Left lobe of liver (tissue), 2 donors: ENCODE measurements at places on chromosomes 3 and 15.

GRCh38 chr15:80267658-80268057 lies 15.6 kb upstream of the CTXND1 start:
- DNase-seq: no peak

- no peak for DNase-seq
Measured at GRCh38 chr3:105622169-105622568, 246.6 kb downstream of the CBLB start.

GRCh38 chr3:149688122-149688757 lies 30.4 kb upstream of the WWTR1 start:
- DNase-seq: no peak

DNA sequence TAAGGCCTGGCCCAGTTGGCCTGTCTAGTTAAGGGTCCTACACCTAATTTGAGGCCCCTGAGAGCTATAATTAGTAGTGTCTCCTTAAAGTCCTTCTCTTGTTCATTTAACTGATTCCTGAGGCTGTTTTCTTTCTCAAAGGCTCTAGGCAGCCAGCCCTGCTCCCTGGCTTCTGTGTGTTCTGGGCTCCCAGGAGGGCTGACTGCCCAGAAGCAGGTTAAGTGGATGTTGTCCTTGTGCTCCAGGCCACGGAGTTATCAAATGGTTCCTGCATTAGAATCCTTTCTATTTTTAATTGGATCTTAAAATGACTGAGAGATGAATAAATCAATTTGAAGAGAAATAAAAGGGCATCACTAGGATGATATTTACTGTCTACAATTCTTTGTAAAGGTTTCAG lies 140.0 kb downstream of the SNRK start:
- DNase-seq: no peak

DNA sequence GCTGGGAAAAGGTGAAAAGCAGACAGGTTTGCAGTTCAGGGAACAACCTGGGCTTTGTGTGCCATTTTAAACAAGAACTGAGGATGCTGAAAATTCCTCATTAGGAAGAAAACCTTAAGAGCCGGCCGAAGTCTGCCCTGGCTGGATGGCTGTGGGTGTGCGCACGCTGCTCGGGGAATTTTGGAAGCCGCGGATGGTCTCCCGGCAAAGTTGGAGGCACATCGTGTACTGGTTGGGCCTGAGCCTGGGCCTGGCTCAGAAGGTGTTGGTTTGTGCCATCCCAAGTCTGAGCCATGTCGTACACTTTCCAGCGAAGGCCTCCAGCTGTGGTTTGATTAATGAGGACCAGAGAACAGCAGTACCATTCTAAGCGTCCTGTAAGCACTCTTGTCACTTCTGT lies 188.2 kb downstream of the ATP10A start:
- DNase-seq: no peak

- no peak for DNase-seq
Measured at GRCh38 chr3:126928921-126929474, 53.9 kb upstream of the PLXNA1 start.

DNA sequence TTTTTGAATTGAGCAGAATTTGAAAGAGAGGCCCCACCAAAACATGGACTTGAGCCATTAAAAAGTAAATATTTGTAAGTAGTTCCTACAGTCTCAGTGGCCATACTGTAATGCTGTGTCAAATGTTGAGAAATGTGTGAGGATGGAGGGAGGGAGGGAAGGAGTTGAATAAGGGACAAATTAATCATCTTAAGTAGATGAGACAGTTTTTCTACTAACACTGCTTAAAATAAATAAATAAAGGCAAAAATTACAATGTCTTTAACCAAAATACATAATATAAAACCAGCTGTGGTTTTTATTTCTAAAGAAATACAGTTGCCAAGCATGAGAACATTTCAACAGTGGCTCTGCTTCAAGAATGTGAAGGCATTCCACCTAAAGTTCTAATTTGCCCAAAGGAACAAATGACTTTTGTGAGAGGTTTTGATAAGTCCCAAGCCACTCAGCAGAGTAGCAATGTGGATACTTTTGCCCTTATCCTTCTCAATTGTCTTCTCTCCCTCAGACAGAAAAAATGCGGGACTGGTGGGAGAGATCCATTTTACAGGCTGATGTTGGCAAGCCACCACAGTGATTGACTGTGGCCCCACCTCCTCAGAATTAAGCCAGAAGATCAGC lies 427.0 kb upstream of the RARB start:
- DNase-seq: no peak

DNA sequence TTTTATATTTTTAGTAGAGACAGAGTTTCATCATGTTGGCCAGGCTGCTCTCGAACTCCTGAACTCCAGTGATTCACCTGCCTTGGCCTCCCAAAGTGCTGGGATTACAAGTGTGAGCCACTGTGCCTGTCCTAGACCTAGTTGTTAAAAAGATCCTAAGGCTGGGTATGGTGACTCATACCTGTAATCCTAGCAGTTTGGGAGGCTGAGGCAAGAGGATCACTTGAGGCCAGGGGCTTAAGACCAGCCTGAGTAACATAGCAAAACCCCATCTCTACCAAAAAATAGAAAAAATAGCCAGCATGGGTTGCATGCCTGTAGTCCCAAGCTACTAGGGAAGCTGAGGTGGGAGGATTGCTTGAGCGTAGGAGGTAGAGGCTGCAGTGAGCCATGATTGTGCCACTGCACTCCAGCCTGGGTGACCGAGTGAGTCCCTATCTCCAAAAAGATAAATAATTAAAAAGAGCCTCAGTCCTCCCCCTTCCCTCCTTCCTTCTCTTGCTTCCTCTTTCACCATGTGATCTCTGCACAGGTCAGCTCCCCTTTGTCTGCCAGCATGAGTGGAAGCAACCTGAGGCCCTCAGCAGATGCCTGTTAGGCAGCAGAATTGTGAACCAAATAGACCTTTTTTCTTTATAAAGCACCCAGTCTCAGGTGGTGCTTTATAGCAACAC lies 9.8 kb upstream of the FNDC3B start:
- no peak for DNase-seq

DNA sequence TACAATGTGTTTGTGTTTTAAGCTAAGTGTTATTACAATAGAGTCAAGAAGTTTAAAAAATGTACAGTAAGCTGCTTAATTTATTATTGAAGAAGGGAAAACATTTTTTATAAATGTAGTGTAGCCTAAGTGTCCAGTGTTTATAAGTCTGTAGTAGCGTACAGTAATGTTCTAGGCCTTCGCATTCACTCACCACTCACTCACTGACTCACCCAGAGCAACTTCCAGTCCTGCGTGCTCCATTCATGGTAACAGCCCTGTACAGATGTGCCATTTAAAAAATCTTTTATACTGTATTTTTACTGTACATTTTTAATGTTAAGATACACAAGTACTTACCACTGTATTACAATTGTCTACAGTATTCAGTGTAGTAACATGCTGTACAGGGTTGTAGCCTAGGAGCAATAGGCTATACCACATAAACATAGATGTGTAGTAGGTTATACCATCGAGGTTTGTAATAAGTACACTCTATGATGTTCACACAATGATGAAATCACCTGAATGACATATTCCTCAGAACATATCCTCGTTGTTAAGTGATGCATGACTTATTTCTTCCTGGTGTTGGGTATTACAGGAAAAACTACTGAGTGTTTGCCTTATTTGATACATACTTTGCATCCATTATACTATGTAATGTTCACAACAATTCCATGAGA lies 156.6 kb upstream of the NUDT16 start:
- DNase-seq: no peak

GRCh38 chr15:58805095-58805494 lies 34.0 kb downstream of the MINDY2 start:
- DNase-seq: no peak

DNA sequence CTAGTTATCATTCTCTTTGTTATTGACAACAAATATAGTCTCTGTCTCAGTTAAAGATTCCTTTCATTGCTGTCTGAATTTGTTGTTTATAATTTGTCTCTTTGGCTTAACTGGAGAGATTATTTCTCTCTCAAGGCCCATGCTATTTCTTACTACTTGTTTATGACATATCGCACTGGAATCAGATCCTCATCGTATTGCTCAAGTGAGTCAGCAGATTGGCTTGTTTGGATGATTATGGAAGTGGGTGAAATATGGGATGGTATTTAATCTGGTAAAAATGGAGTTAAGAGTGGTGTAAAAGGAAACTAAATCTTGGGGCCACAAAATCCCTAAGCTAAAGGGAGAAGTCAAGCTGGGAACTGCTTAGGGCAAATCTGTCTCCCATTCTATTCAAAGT lies 613.1 kb downstream of the SI start:
- DNase-seq: no peak

- DNase-seq: no peak
Measured at GRCh38 chr3:14483286-14483685, 56.9 kb downstream of the GRIP2 start.

DNA sequence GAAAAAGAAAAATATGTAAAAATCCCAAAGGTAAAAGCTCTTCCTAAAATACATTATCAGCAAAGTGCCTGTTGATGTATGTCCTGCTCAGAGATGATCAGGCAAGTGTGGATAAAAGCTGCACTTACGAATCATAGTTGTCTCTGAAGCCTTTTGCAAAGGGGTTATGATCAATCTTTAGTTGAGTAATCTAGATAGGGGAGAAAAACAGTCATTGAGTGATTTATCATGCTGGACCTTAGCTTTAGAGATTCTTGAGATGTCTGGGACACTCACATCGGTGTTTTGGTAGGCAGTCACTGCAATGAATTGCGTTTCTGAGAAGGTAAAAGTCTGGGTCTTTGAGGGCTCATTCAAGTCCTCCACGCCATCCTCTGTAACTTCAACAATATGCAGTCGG lies 3.7 kb downstream of the EOMES start:
- DNase-seq: no peak

DNA sequence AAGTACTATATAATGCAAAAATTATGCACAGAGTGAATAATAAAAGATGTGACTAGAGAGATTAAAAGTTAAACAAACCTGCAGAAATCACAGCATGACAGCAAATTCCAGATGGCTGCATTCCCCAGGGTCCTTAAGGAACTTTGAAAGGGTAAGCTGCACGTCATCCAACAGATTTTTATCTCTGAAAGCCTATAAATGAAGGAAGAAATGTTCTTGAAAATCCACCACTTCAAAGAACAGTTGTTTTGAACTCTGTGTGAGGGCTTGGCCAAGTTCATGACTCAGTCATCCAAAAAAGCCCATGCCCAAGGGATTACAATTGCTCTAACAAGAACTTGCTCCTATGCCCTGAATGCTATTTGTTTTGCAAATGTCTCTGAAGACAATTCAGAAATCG lies 603.6 kb downstream of the PLOD2 start:
- no peak for DNase-seq

GRCh38 chr3:190084983-190085382 lies 35.7 kb downstream of the P3H2 start:
- DNase-seq: no peak

DNA sequence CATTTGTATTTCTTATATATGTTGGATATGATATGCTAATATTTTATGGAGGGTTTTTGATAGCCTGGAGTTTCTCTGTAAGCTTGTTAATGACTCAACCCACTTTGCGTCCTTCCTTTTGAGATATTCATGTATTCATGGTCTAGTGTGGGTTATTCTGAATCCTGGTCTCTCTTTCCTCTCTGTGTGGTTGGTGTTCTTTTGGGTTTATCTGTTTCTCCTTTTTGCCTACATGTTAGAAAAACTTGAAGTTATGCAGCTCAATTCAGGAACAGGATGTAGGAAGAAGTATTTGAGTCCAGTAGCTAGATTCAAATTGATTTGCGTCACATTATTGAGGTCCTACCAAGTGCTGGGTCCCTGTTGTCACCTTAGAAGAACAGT lies 28.1 kb downstream of the CMTM7 start:
- DNase-seq: no peak

DNA sequence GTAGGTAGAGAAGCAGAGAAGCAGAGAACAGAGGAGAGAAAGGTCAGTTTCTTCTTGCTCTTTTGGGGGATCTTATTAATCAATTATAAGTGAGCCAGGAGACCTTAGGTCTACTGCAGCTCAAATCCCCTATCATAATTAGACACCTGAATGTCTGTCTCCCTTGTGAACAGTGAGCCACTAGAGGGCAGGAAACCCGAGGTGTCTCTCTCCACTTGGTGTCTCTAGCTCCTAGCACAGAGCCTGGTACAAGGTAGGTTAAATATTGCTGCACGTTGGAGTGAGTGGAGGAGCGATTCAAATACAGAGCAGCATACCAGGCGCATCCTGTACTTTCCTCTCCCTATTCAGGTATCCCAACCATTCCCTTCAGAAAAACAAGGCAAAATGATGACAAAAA lies 2.0 kb upstream of the ST8SIA2 start:
- no peak for DNase-seq

DNA sequence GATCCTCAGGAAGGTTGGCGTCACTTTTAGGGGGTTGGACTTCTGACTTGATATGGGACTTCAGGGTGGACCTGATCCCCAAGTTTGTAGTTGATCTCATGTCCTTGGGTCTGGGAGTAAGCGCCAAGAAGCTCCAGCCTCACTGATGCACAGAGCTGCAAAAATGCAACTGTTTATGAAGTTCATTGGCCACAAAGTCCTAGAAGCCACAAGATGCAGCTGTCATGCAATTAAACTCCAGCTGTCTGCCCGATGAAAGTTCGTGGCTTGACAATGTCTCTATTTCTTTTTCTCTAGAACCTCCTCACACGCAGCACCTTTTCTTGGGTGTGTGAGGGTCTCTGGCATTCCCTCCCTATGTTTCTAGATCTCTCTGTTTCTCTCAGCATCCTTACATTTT lies 9.2 kb upstream of the ACAN start:
- no peak for DNase-seq

GRCh38 chr3:178567611-178568010 lies 31.4 kb downstream of the KCNMB2 start:
- no peak for DNase-seq

DNA sequence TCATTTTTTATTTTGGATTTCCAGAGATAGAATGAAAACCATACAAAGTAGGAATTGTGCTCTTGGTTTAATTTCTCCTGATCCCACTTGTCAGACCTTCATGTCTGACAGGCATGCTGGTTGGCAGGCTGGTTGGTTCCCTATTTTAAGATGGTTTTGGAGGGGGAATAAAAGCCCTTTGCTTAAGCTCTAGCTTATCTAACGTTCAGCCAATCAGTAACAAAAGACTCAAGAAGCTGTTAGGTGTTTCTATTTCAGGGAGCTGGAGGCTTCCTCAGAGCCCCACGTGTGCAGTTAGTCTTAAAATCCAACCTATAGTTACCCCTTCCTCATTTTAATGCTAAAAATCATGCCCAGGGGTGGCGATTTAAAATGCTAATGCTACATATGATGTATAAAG lies 40.5 kb upstream of the XIRP1 start:
- DNase-seq: no peak

GRCh38 chr3:102060814-102061213 lies 211.5 kb downstream of the NFKBIZ start:
- DNase-seq: no peak

- no peak for DNase-seq
Measured at GRCh38 chr3:36756269-36756668, 8.1 kb downstream of the DCLK3 start.

GRCh38 chr15:39642011-39642640 lies 61.2 kb downstream of the THBS1 start:
- DNase-seq: no peak

- no peak for DNase-seq
Measured at GRCh38 chr3:158789592-158789991, 12.3 kb upstream of the MFSD1 start.
